Stimulated activated naive B cell treated with anti-CD40 and anti-IgM and Interleukin-4, amounts not matched to agents 10 μg/mL and 1 μg/mL and 100 μg/mL, for 72 hours (primary cell): ENCODE measurements at places on chromosomes 7 and 10.

DNA sequence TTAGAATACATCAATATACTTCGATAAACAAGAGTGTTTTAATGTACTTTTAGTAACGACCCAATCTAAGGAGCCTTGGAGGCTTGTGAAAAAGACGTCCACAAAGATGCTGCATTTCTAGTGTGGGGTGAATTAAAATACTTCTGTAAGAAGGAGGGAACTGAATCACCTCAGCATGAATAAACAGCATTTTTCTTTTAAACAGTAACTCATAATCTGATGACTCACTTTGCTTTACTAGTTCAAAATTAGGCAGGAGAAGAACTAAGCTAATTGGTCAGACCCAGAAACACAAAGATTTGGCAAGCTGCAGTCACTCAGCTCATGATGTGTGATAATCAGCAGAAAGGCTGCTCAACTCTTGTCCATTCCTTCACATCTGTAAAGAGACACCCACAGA is 24.2 kb downstream of the NCOA4 start:
- no peaks in the 10 kb centered on the region for H3K4me1 ChIP-seq
- no peaks in the 10 kb centered on the region for H3K27me3 ChIP-seq
- H3K4me3 ChIP-seq = no peak overlapping the region

- no peak for DNase-seq
- peaks cover 16% of the 10 kb centered on the region for H3K27me3 ChIP-seq
- H3K36me3 ChIP-seq = peaks cover 3% of the 10 kb centered on the region
- H3K4me3 ChIP-seq = no peak overlapping the region
Observed at GRCh38 chr7:43076606-43077005, 35.8 kb upstream of the HECW1 start.

DNA sequence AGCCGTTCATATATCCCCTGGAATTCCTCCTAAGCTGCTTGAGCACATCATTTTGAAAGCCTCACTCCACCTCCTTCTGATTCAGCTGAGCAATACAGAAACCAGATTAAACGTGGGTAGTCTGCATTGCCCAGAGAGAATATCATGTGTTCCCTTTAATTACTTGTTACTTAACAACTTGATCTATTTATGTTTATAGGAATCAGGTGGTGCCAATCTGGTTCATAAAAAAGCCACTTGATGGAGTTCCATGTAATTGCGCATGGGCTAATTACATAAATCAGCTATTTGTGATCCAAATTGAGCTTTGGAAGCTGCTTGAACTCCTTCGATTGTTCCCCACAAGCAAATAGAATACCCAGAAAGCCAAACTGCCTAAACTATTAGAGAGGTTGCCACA is 114.7 kb upstream of the ADCY1 start:
- no peaks in the 10 kb centered on the region for H3K4me1 ChIP-seq
- DNase-seq = no peak

- no peak overlapping the region for H3K4me3 ChIP-seq
- no peak for DNase-seq
- H3K4me1 ChIP-seq = no peaks in the 10 kb centered on the region
- peak overlapping the region; percentile 45 for H3K27ac ChIP-seq
- H3K36me3 ChIP-seq = peaks cover 16% of the 10 kb centered on the region
- H3K27me3 ChIP-seq = no peaks in the 10 kb centered on the region
Observed at GRCh38 chr10:118002581-118002980, 44.2 kb downstream of the RAB11FIP2 start.

DNA sequence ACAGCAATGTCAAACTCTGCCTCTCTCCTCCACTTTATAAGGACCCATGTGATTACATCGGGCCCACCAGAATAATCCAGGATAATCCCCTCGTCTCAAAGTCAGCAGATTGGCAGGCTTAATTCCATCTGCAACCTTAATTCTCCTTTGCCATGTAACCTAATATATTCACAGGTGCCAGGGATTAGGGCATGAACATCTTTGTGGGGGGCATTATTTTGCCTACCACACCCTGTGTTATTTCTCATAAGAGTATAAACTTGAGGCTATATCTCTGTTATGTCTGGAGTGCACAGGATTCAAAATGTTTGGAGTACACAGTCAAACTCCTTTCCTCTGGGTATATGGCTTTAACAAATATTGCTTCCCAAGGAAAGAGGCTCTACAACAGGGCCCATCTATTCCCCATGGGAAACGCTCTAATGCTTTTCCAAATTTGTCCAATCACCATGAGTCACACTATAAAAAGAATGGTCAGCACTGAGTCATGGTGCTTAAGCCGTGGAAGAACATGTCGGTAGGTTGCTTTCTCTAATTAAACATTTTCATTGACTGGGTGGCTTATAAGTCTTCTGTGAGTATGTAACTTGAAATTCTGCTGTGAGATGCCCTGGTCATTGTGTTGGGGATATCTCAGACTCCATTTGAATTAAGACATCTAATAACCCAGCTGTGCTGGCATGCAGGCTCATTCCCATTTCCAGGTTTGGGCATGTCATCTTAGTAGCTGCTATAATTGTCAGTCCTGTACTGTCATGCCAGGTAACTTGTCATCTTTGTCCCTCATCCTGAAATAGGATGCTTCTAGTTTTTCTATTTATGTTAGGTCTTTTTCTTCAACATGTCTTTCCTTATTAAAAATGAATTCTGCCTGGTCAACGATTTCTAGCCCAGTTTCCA is 11.5 kb upstream of the AKR1B10 start:
- H3K27ac ChIP-seq = no peak overlapping the region
- DNase-seq = no peak
- H3K27me3 ChIP-seq = peaks cover 29% of the 10 kb centered on the region
- H3K36me3 ChIP-seq = no peaks in the 10 kb centered on the region
- peaks cover 6% of the 10 kb centered on the region for H3K4me1 ChIP-seq
